ENCODE measurements at places on chromosomes 7 and 10.

- no peak for DNase-seq
Observed at GRCh38 chr7:100692578-100692961, 1.5 kb downstream of the GIGYF1 start.

DNA sequence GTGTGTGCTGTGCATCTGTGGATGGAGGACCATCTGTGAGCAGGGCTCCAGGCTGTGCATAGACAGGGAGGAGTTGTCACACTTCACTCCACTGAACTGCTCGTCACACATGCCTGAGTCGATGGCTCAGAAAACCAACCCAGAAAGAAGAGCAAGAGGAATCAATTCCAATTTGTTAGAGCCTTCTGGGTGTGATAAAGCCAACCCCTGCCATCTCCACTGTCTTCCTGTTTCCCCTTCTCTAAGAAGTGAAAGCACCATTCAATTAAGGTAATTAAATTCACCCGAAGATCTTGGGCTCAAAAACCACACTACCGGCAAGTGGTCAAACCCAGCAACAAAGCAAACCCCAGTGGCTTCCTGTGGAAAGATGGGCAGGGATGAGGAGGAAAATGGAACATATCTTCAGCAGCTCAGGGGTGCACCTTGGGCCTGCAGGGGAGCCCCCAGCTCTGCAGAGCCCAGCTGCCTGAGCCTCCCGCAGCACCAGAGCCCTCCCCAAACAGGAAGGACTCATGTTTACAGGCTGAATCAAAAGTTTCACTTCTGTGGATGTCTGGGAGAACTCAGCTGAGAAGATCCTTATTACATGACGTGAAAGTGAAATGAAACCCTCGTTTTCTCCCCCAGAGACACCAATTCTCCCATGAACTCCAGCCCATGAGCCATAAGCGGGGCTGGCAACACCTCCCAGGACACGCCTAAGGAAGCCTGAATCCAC, 10.9 kb downstream of the C10orf71 start:
- no peak for DNase-seq

DNA sequence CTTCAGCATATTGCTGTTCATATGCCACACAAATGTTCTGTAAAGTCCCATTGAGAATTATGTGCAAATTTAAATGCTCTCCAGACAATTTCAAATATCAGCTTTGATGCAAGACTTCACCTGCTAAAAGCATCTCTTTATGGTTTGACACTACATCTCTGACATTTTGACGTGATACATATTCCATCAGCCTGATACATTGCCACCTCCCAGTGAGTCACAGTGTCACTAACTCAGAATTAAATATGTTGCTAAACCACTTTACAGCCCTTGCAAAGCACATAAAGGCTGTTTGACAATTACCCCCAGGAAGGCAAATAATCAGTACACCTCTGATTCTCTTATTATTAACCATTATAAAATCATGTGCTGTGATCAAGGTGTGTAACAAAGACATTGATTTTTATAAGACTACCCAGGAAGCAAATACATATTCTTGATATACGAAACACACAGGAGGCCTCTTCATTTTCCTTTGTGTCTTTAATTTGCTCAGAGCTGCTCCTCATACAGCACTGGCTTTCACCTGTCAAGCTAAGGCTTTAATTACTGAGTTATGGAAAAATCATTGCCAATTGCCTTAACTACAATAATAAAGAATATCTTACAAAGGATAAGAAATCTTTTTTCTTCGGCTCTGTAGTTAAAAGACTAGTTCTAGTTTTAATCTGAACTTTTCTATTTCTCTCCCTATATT, 547.5 kb upstream of the C7orf33 start:
- DNase-seq, result no peak

DNA sequence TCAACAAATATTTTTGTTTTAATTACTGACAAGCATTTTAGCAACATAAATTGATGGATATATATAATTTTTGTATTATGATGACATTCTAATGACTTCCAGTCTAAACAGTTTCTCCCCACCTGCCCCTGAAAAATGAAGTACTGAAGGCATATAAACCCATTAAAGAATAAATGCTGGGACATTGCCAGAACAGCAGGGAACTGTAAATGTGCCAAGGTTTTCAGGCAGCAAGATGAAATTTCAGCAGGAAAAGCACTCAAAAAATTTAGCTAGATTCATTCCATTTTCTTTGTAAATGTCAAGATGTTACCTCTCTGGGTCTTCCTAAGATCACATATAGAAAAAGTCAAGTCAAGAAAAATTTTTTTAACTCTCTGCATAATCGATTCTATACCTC, 11.0 kb upstream of the TLL2 start:
- no peak for DNase-seq

GRCh38 chr10:47294057-47294456, 5.9 kb upstream of the GDF10 start:
- no peak for DNase-seq

GRCh38 chr10:96410296-96410695, 51.5 kb upstream of the OPALIN start:
- DNase-seq, result no peak

DNA sequence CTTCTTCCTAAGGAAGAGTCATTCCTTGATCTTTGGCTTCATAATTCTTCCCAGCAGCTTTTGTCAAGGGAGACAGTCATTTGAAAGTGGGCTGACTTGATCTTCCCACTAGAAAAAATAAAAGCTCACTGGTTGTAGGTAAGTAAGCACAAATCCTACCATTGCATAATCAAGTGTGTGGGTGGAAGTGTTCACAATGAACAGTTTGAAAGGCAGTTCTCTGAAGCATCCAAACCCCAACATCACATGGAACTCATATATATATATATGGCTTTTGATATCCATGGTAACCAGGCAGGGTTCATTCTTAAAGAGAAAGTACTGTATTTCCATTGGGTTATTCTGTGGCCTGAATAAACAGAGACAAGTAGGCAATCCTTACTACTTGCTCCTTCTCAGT, 51.6 kb downstream of the ARMH3 start:
- no peak for DNase-seq

GRCh38 chr10:31829776-31830175, 98.9 kb downstream of the ARHGAP12 start:
- DNase-seq, result no peak

DNA sequence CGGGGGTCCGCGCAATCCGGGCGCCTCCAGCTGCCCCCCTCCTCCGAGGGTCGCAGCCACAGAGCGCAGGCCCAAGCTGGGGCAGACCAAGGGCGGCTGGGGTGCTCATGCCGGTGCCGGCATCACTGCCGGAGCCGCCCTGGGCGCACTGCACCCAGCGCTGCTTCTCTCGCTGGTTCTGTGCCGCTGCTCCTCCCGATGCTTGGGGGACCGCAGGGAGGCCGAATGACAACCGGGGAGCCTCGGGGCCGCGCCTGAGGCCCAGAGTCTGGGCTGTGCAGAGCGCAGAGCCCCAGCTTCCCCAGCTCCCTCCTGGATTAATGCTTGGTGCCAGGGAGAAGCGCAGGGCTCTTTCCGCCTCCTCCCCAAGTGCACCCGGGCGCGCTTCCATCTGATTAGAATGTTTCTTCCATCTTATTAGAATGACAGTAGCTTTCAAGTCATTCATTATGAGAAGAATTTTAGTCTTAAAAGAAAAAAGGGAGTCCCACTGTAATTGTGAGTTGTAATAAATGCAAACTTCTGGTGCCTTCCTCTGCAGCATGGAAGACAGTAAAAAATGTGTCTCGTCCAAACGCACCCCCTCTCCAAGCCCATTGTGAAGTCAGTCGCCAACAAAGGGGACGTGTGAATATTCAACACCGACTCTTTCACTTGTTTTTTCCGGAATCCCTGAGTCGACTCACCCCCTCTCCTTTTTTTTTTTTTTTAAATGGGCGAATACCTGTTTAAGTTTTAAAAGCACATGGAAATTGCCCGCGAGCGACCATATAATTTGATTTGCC, 19.5 kb upstream of the PTF1A start:
- DNase-seq, result no peak

- DNase-seq, result no peak
Observed at GRCh38 chr10:21304198-21304597, 221.3 kb downstream of the SKIDA1 start.

DNA sequence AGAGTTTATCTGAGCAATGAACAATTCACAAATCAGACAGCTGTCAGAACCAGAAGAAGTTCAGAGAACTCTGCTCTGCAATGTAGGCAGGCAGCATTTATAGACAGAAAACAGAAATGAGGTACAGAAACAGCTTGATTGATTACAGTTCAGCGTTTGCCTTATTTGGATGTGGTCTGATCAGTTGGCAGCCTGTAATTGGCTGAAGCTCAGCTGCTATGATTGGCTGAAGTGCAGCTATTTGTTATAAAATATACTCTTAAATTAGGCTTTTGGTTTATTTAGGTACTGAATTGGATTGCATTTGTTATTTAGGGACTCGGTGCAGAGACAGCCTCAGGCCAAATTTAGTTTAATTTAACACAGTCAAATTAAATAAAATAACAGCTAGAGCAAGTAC, 85.8 kb upstream of the JAZF1 start:
- no peak for DNase-seq

DNA sequence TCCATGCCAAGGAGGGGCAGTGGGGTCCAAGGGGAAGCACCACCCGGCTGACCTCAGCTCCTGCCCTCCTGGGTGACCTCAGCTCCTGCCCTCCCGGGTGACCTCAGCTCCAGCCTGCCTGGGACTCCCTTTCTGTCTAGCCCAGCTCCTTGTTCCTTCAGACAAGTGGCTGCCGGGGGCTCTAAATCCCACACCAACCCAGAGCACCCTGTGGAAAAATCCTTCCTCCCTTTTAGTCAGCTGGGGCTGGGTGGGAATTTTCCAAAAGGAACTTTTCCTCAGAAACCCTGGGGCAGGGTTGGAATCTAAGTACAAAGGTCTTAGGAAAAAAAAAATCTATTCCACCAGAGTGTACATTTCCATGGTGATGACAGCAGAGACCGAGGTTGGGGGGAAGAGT, 36.3 kb downstream of the AKR1B1 start:
- no peak for DNase-seq

- DNase-seq, result no peak
Observed at GRCh38 chr7:159091041-159091440, 53.6 kb downstream of the VIPR2 start.

DNA sequence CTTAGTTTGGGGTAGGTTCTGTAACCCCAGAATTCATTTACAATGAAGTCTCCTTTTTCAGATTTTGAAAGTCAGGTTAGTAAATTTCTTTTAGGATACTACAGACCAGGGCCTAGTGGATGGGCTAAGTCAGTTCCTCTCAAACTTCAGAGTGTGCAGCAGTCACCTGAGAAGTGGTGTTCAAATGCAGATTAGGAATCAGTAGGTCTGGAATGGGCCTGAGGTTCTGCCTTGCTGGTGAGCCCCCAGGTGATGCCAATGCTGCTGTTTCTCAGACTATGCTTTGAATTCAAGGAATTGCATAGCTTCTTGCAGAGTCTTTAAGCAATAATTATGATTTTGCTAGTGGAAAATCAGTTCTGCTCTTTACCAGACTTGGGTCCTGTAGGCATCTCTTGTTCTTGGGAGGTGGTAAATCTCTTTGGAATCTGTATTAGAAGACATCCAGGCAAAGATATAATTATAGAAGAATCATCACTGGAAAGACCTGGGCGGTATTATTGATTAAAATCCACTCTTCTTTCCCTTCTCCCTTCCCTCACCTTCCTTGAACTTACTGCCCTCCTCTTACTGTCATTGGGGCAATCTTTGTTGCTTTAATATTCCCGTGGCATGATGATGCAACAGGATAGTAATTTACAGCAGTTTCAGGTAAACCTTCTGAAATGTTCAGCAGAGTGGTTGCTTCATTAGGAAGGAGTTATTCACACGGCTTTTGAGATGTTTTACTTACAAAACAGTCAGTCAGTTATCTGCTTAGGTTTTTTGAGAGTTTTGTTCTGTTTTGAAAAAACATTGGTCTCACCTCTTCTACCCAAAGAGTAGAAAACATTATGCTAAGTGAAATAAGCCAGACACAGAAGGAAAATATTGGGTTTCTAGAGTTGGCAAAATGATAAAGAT, 87.2 kb downstream of the NRF1 start:
- DNase-seq, result no peak

GRCh38 chr10:132679640-132680039, 106.3 kb downstream of the NKX6-2 start:
- no peak for DNase-seq

DNA sequence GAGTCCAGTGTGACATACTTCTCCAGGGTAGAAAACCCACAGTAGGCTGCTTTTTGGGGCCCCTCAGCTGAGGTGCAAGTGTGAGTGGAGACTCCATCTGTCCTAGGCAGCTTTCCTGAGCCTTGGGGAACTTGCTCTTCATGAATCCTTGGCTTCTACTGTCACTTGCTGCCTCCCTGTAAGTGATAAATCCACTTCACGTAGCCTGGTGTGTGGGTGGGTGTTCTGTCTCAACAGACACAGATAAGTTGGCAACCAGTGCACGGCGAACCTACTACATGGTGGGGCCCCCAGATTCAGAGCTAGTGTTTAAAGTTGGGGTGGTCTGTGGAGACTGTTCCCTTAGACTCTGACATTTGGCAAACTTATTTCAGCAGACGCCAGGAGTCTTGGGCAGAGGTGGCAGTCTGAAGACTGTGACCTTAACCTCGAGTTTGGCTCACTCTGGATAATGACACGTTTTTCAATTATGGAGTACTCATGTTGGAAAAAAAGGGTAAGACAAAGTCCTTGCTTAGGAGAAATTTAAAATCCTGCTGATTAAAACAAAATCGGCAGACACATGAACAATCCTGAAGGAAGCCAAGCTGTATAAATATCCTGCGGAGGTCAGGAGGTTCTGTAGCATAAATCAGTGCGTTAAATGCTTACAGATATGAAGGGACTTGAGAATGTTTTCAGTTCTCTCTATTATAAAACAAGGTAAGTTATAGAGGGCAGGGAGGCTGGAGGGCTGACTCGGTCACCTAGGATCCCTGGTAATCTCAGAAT, 376.9 kb downstream of the PHTF2 start:
- DNase-seq, result no peak

GRCh38 chr10:120369856-120370276, 87.2 kb upstream of the PLPP4 start:
- no peak for DNase-seq

GRCh38 chr10:74255214-74255613, 104.2 kb downstream of the ADK start:
- DNase-seq, result no peak

DNA sequence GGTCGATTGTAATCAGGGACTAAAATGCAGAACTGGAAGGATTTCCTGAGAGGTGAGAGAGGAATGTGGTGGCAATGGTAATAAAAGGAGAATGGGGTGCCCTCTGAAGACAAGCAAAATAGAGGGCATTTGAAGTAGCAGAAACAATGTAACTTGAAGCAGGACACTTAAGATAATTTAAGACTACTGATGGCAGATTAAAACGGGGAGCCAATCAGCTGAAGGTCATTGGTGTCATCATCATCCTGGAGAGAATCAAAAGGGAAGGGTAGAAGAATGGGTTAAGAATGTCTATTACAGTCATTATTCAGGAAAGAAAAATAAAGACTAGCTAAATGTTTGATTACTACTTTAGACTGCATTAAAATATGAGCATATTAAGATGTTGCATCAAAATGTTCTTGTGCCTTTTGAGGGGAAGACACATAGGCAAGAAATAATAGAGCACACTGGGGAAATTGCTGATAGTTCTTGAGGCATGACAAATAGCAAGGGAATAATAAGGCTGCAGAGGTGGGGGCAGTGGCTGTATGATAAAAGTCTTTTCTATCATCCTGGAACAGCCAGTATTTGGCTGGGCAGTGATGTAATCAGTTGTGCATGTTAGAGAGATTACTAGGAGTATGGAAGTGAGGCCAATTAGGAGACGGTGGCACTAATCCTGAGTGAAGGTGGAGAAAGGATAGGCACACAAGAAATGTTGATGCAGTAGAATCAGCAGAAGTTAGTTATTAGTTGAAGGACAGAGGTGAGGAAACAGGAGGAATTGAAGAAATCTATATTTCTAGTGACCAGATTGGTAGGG, 60.2 kb downstream of the CCDC71L start:
- DNase-seq, result no peak
